NCI-H1930 (cell line): ENCODE measurements at places on chromosomes 12 and 14.
A peak's percentile ranks its signal among the peaks of the same experiment; 100 is the strongest.

DNA sequence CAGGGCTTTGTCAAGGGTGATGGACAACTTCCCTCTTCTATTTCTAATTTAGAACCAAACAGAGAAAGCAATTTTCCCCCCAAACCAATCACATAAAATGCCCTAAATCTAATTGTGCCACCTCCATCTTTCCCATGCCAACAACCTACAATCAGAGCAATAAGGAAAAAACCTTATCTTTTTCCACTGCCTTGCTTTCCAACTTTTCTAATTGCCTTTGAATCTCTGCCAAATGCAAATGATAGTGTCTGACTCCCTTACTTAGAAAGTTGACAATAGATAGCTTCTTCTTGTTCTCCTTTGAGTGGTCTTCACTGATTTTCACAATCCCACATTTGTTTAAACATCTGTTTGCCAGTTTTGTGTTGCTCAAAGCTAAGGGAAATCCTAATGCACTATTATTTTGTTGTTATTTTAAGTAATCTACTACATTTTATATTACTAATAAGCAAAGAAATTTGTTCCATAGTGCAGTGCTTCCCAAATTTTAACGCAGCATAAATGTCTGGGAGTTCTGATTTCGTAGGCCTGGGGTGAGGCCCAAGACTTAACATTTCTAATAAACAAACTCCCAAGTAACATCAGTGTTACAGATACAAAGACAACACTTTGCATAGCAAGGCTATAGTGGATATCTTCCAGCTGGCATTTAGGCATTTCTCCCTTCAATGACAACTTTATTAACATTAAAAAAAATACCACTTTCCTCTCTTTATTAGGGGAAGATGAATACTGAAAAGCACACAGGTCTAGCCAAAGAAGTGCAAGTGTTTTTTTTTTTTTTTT, 696.3 kb upstream of the USP15 start:
- no peak for DNase-seq

DNA sequence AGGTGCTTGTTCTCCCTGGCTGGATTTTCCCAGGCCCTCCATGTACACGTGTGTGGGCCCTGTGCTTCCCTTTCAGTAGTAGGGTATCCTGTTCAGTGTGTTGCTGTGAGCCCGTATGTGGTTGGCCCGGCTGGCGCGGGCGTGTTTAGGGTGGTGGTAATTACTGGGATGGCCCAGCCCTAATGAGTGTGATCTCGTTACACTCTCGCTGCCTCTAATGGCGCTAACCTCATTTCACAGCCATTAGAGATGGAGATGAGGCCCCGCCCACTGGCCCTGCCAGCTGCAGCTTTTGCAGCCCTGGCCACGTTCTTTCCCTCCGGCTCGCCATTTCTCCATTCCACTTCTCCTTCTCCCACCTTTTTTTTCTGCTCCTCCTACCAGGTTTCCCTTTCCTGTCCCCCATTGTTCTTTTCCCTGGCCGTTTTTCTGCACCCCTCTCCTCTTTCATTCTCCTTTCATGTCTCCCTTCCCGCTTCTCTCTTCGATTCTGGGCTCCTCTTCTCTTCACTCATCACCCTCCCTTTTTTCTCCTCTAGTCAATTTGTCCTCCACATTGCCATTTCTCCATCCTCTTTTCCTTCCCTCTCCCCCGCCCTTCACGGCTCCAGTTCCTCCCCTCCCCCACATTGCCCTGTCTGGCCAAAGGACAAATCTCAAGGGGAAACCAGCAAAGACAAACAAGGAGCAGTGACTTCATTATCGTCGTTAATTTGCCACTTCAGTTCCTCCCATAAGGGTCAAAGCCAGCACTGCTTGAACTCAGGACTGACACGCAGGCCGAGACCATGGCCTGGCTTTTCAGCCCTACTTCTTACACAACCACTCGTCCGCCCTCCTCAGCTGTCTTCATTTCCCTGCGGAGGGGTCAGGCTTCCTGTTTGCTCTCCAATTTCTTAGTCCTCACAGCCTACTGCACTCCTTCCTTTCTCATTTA, 6.8 kb downstream of the ZFHX2 start:
- DNase-seq, result peak; percentile 63

- no peak for DNase-seq
Measured at GRCh38 chr12:124317400-124317799, 22.5 kb downstream of the RFLNA start.

- DNase-seq, result no peak
Measured at GRCh38 chr14:30872602-30873001, 1.8 kb upstream of the COCH start.

DNA sequence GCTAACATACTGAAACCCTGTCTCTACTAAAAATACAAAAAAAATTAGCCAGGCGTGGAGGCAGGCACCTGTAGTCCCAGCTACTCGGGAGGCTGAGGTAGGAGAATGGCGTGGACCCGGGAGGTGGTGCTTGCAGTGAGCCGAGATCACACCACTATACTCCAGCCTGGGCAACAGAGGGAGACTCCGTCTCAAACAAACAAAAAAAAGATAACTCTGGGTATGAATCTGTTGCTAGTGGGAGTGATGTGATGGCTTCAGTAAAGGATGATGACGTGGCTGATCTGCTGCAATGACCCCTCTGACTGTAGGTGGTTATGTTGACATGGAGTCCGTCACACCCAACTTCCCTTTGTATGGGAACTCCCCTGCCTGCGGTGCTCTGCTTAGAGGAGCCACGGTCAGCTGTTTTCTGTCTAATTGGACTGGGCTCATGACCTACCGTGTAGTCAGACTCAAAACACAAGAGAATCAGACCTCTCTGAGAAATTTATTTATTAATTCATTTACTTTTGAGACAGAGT, 59.1 kb upstream of the MED13L start:
- no peak for DNase-seq

DNA sequence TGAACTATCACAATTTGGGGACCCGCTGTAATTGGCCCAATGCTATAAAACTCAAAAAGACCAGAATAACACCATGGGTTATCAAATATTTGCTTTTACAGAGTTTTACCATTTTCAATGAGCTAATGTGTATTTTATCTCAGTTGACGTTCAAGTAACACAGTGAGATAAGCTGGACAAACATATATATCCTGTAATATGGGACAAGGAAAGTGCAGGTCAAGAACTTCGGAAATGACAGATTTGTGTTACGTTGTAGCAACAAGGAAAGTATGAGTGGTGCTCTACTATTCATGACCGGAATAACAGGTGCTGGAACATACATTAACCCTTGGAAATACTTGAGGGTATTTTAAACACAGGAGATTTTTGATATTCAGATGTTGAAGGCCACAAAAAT, 566.4 kb upstream of the FLRT2 start:
- DNase-seq, result no peak

DNA sequence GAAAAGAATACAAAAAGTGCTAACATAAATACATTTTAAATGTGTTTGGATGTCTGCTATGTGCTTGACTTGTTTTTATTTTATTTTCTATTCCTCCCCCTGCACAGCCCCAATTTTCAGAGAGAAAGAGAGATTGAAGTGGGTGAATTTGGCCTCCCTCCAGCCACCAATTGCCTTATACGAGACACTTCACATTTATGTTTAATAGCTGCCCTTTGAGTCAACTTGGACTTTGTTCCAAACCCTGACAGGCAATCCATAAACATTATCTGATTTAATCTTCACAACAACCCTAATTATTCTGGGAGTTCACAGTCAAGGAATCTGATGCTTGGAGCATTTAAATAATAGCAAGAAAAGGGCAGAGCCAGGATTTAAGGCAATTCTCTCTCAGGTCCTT, 161.7 kb downstream of the SLC15A4 start:
- no peak for DNase-seq

GRCh38 chr14:103296007-103296406, 38.0 kb upstream of the EIF5 start:
- no peak for DNase-seq

GRCh38 chr12:81245907-81246570, 168.2 kb downstream of the ACSS3 start:
- peak; percentile 34 for DNase-seq

- DNase-seq, result no peak
Measured at GRCh38 chr14:64646103-64646502, 58.1 kb upstream of the PLEKHG3 start.

DNA sequence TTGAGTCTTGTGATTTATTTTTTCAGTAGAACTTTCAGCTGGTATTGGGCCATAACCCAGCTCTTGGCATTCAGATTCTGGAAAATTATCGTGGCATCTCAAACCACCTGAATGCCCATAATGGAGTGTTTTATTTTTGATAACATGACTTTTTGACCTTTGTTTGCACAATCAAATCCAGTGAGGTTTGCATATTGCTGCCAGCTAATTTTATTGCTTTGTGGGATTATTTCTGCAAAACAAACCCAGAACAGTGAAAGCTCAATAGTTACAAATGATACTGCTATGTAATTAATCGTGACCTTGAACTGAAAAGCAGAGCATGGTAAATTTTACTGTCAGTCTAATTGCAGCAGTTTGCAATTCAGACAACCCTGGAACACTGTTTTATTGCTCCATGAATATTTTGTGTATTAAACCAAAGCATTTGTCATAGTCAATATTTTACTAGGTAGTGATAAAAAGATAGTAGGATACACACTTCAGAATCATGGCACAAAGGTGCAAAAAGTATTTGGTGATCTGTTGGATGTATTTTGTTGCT, 255.2 kb upstream of the NAV3 start:
- DNase-seq, result no peak

DNA sequence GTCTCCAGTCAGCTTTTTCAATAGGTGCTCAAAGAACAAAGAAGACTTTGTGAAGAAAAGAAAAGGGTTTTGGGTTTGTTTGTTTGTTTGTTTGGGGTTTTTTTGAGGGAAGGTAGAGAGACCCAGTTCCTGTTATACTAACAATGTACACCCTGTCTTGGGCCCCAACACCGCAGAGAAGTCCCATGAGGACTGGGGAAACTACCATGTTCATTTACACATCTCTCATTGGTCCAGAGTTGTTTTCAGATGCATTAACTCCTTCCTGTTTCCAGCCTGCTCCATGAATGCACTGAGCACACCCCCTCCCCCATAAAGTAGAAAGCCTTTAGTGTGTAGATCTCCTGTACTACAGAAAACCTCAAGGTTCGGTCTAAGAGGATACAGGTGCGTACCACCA, 51.1 kb upstream of the SLC8A3 start:
- DNase-seq, result no peak

- DNase-seq, result peak; percentile 16
Measured at GRCh38 chr12:132189378-132190011, 45.2 kb downstream of the NOC4L start.

DNA sequence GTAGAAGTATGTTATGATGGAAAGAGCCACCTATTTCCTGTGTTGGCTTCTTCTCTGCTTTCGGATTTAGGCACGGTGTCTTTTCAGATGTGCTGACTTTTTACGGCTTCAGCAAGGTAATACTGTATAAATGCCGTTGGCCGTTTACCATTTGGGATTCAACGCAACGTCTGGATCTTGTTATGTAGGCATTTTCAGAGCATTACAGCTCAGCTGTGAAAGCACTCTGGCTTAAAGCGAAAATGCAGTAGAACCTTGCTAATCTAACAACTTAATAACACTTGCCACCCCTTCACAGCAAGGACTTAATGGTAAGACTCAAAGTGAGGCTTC, 229.9 kb downstream of the EFCAB11 start:
- no peak for DNase-seq

GRCh38 chr14:94728950-94729349, 41.0 kb downstream of the GSC start:
- no peak for DNase-seq

- DNase-seq, result no peak
Measured at GRCh38 chr12:100579844-100580243, 6.4 kb downstream of the GAS2L3 start.

GRCh38 chr12:9047105-9047504, 57.8 kb downstream of the KLRG1 start:
- no peak for DNase-seq

DNA sequence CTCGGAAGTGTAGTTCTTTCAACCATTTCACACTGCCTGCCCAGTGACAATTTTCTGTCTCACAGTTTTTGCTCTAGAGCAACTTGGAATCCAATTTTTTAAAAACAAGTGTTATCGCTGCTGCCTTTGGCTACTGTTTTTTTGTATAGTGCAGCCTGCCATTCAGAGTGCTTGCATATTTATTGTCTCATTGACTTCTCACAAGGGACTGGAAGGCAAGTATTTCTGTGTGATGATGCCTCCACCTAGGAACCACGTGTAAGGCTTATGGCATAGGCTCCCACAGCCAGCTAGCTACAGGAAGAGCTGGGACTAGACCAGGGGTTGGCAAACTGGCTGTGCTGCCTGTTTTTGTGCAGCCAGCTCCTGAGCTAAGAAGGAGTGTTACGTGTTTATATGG, 903 bp downstream of the PARPBP start:
- no peak for DNase-seq

DNA sequence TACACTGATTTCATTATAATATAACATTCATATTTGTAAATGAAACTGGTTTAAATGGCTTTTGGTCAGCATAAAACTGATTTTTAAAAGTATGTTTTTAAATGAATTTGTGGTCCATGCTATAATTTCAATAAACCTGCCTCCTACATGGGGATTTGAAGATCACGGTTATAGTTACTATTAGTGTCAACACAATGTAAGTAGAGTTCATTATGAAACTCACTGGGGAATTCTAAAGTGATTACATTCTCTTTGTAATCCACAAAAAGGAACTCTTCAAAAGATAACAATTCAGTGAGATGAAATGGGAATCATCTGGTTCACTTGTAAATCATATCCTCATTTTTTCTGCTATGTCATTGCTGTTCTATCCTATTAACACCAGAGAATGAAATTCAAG, 204.5 kb upstream of the G2E3 start:
- peak; percentile 42 for DNase-seq

- DNase-seq, result no peak
Measured at GRCh38 chr14:93028724-93029076, 87.0 kb downstream of the ITPK1 start.

DNA sequence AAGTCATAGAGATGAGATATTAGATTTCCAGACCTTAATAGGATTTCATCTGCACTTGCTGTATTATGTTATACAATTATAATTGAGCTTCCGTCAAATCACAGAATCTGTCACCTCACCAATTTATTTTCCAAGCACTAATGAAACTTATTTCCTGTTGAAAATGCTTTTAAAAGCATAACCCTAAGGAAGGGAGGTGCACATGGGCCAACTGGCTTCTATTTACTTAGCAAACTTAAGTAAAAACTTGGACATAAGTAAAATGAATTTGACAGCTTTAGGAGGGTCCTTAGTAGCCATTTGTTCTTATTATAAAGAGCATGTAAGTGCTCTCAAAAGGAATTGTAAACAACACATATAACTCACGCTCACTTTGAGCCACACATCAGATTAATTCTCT, 462.2 kb upstream of the TMPO start:
- no peak for DNase-seq

GRCh38 chr12:93856611-93857010, 179.4 kb downstream of the CRADD start:
- DNase-seq, result no peak

GRCh38 chr12:122981036-122981471, 573 bp downstream of the ARL6IP4 start:
- peak; percentile 22 for DNase-seq
